Kidney glomerular epithelial cell (primary cell): ENCODE measurements at places on chromosomes 1 and 21.
A peak's percentile ranks its signal among the peaks of the same experiment; 100 is the strongest.

DNA sequence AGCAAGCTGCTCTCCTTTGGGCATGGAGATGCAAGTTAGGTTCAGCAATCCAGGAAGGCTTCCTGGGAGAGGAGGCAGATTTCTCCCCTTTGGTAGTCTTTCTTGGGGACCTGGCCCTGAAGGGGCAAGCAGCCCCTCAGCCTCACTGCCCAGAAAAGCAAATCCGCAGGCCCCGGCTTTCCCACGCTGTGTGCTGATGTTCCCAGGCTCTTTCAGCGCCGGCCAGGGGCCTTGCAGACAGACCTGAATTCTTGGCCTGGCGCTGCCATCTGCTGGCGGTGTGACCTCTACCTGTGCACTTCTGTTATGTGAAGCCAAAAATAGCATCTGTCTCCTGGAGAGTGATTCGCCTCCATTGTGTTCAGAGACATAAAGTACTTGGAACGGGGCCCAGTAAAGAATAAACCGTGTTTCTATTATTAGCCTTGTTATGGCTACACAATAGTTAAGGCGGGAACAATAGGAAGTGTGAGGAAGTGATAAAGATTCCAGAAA, 64.8 kb downstream of the ALPL start:
- peak; percentile 68 for DNase-seq

DNA sequence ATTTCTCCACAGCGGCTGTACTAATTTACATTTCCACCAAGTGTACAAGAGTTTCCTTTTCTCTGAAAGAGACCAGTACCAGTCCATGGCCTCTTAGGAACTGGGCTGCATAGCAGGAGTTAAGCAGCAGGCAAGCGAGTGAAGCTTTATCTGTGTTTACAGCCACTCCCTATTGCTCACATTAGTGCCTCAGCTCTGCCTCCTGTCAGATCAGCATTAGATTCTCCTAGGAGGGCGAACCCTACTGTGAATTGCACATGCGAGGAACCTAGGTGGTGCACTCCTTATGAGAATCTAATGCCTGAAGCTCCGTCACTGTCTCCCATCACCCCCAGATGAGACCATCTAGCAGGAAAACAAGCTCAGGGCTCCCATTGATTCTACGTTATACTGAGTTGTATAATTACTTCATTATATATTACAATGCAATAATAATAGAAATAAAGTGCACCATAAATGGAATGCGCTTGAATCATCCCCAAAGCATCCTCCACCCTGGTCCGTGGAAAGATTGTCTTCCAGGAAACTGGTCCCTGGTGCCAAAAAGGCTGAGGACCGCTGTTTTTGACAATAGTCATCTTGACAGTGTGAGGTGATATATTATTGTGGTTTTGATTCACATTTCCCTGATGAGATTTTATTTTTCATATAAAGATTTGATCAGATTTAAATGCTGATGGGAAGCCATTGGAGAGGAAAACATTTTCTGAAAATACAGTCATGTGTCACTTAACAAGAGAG, 45.5 kb upstream of the MRPS6 start:
- DNase-seq = no peak

GRCh38 chr1:21175324-21175669, 1.4 kb downstream of the EIF4G3 start:
- DNase-seq = peak; percentile 42

DNA sequence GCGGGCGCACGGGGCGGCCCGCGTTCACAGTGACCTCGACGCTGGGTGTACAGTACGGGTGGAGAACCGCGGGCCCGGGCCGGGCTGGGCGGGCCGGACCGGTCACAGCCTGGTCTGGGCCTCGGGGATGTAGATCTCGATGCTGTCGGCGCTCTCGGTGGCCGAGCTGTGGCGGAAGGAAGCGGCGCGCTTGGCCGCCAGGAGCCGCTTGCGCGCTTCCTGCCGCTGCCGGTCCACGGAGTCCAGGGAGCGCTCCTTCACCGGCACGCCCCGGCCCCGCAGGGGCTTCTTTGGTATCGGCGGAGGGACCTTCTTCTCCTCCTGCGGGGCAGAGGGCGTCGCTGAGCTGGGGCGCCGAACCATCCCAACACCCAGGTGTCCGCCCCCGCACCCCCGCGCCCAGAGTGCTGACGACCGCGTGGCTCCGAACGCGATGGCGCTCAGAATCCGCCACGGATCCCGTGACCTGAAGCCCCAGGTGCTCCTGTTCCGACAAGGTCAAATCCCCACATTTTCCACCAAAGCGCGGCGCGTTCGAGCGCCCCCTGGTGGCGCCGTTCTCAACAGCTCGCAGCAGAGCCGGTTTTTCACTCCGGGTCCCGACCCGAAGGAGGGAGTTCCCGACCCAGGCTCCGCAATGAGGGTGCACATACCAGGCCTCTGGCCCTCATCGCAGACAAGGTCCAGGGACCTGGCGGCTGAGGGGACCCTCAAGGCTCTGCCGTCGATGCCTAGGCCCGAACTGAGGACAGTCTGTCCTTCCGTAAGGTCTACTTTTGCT, 6.6 kb upstream of the SMIM12 start:
- DNase-seq = peak; percentile 53

DNA sequence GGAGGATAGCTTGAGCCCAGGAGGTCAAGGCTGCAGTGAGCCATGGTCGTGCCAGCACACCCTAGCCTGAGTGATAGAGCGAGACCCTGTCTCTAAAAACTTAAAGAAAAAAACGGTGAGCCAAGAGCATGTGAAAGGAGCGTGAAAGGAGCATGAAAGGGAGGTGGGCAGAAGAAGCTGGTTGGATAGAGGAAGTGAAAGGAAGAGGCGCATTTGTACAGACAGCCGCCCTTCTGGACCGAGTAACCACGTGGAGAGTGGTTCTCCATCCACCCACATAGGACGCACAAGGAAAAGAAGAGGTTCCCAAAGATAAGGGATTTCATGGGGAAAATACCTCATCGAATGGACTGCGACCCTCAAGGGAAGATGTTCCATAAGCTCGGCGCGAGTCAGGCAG, 60.4 kb upstream of the IFNAR2 start:
- no peak for DNase-seq

DNA sequence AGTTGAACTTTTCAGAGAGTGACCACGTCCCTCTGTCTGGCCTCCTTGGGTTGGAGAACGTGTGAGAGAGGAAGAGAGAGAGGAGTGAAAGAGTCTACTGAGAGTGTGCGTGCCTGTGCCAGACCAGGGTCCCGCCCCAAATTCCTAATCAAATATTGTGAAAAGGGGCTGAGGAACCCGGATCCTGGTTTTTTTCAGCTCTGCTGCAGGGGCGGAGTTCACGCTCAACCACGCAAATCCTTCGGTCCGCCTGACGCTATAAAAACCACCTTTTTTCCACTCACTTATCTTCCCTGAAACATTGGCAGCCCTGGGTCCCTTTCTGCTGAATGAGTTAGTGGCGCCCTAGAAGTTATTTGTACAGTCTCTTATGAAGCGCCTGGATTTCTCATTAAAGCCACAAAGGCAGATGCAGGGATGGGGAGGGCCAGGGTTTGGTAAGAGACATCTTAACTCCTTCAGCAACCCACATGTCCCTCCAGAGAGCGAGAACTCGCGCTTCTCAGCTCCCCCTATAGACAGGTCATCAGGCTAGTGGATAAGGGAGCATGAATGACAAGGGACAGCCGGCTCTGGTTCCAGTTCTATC, at the start of gene FMOD:
Gene FMOD (minus strand): TSS at position 86 of the 589 bp plus-strand sequence. CDS start 2,852 bp downstream, outside the sequence.
- DNase-seq = no peak

DNA sequence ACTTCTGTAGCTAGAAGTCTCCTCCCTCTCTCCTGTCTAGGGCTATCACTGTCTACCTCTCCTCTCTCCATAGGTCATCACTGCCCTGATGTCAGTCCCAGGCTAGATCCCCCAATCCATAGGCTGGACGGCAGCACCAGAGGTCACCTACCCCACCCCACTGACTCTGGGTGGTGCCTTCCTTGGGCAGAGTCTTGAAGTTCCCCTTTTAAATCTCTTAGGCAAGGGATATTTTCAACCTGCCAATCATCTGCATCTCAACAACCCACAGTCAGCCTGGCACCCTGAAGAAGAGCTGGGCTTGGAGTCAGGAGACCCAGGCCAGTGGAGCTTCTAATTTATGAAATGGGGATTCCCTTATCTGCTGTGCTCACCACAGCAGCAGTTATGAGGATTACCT, 13.2 kb downstream of the MYBPH start:
- no peak for DNase-seq

GRCh38 chr1:230896779-230897178, 28.5 kb upstream of the C1orf198 start:
- no peak for DNase-seq

DNA sequence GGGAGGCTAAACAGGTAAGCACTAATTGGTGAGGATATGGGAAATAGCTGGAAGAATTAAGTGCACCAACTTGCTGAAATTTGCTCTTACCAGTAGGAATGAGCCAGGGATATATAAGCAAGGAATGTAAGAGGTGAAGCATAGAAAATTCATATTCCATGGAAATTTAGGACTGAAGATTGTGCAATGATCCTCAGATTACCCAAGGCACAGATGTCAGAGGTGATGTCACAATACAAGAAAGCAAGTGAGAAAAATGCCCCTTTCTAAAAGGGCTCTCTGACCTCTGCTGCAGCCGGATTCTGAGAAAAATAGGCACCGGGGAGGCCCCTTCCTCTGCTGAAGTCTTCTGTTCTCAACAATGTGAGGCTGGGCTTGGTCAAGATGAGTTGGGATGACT, 112.3 kb upstream of the ZNF678 start:
- DNase-seq = no peak

- DNase-seq = no peak
These were observed 646.3 kb downstream of the KIF26B start for GRCh38 chr1:245800901-245801605.

- no peak for DNase-seq
These were observed 12.6 kb upstream of the ACTL8 start for GRCh38 chr1:17742583-17742982.
